T1000 (cell line): ENCODE measurements at places on chromosomes 4 and X.

DNA sequence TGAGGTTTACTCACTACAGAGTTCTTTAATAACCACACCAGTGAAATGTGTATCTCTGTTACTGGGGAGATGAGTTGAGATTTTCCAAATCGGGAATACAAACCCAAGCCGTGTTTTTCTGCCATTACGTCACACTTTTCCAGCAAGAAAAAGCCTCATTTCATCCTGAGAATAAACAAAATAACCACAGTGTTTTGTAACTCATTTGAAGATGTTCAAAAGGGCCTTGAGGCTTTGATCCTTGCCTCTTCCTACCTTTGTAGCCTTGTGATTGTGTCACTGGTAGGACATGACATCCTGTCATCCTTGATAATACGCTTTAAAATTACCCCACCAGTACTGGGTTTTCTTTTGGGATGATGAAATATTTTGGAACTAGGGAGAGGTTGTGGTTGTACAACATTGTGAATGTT, 2.9 kb downstream of the USP11 start:
- DNase-seq, result no peak

DNA sequence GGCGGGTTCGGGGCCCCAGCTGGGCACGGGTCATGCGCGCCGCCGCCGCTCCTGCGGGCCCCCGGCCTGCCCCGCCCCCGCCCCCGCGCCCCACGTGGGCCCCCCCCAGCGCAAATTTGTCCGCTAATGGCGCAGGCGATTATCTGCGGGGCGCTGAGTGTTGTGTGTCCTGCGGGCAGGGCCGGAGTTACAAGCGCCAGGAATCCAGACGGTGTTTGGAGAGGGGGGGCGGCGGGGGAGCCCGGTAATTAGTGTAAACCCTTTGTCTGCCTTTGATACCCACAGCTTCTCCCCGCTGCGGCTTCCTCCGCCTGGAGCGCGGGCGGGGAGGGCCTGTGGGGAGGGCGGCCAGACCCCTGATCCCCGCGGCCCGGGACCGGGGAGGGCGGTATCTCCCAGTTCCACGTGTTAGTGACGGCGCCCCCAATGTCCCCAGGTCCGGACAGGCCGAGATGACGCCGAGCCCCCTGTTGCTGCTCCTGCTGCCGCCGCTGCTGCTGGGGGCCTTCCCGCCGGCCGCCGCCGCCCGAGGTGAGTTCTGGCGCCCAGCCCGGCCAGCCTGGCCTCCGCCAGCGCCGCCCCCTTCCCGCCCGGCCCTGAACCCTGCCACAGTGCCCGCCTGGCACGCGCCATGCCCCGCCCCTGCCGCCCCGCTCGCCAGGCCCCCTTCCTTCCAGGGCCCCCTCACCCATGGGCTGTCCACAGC, 761 bp downstream of the FGFRL1 start:
- DNase-seq, result peak; percentile 23

- no peak for DNase-seq
Observed at GRCh38 chr4:158155656-158156356, 17.0 kb downstream of the GASK1B start.

DNA sequence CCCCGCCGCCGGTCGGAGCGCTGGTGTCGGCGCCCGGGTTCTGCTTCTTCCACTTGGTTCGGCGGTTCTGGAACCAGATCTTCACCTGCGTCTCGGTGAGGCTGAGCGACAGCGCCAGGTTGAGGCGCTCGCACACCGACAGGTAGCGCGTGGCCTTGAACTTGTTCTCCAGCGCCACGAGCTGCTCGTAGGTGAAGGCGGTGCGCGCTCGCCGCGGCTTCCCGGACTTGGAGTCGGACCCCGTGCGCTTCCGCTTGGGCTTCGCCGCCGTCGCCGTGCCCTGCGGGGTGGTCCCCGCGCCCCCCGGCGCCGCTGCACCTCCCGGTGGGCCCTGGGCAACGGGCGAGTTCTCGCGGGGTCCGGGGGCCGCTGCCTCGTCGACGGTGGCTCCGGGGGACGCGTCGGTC, 3.1 kb downstream of the NKX1-1 start:
- no peak for DNase-seq

- DNase-seq, result no peak
Observed at GRCh38 chrX:72021975-72022374, 109.7 kb downstream of the RTL5 start.

DNA sequence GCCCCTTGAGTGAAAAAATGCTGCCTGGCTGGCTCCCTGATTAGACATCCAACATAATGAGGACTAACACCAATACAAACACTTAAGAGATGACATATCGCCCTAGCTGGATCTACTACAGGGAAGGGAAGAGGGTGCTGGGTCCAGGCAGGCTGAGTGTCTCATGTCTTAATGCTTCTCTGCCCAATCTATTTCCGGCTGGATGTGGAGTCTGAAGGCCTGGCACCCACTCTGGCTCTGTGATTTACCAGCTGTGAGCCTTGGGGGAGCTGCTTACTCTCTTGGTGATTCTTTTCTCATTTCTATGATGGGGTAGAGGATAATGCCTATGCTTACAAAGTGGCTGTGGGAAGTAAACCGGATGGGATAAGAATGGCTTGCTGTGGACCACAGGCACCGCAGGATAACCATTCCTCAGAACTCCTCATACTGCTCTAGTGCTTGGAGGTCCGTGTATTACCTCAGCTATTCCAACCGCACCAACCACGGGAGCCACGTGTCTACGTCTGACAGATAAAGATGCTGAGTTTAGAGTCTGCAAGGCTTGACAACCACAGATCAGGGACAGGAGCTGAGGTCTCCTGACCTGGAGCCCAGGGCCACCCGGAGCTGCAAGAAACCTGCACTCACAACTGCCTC, 161.7 kb downstream of the AFAP1 start:
- no peak for DNase-seq
